Left ventricle myocardium superior (tissue), 1 donor: ENCODE measurements at places on chromosomes 2 and 18. TPM values are rescaled to one million over a fixed set of nuclear protein-coding genes. Genes with fewer than 3 reads are reported as not detected.

DNA sequence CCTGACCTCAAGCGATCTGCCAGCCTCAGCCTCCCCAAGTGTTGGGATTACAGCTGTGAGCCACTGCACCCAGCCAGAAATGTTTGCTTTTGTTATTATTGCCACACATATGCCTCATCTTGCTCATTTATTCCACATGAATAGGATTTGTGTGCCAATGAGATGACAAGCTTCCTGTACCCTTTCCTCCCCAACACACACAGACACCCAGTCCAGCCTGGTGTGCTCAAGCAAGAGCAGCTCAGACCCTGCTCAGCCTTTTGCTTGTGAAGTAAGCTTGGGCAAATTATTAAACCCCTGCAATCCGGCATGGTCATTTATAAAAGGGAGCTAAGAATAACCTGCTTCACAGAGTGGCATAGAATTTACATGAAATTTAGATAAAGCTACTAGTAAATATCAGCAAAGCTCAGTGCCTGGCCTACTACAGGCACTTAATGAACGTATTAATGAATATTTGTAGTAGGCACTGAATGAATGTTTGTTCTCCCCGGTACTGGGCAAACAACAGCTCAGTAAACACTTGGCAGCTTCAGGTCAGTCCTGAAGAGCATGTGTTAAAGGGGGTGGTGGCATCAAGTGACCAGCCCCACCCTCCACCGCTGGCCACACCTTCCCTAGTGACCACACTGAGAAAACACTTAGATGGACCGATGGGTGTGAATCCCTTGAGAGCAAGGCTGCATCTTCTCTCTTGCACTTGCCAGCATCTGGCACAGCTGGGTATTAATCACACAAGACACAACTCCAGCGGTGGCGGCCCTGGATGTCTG lies 280.2 kb downstream of the SRBD1 start:
- no peak for DNase-seq

- no peak for DNase-seq
Measured at GRCh38 chr18:14189858-14190257, 57.6 kb upstream of the ZNF519 start.

- no peak for DNase-seq
Measured at GRCh38 chr2:55155206-55155605, 76.9 kb downstream of the CLHC1 start.

DNA sequence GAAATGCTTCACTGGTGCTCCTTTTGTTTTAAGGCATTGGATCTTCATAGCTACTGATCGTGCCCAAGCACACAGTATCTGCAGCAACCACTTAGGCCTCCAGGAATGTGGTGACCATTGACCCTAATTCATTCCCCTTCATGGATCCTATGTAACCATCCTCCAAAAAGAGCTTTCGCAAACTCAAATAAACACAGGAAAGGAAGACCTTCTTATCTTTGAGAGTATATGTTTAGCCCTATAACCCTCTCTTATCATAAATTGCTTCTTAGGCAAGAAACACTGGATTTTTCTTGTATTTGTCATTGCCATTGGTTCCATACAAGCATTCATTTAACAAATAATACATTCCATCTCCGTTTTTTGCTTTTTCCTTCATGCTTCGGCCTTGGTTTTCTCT lies 4.1 kb upstream of the TTR start:
- no peak for DNase-seq

- DNase-seq = no peak
Measured at GRCh38 chr18:56841836-56842235, 190.7 kb downstream of the WDR7 start.

DNA sequence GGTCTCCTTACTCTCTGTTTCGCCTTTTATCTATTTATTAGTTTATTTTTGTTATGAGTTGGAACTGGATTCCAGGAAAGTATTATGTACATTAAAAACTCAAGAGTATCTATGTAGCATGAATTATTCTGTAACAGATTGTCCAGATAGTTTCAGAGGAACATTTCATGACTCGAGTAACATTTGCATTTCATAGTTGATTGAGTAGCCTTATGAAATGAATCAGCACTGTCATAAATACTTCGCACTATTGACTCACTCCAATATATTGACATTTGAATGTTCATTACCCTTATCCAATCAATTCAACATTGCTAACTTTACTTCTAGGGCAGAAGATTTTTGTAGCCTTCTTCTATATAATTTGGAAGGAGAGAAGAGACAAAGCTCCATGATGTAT lies 11.3 kb upstream of the VRK2 start:
- DNase-seq = no peak

- no peak for DNase-seq
Measured at GRCh38 chr2:5497874-5498273, 194.3 kb upstream of the SOX11 start.

GRCh38 chr2:73981081-73982001 lies 3.4 kb upstream of the TET3 start:
- DNase-seq = peak; percentile 68

Gene FZD7
- 24.6 TPM for total RNA-seq

DNA sequence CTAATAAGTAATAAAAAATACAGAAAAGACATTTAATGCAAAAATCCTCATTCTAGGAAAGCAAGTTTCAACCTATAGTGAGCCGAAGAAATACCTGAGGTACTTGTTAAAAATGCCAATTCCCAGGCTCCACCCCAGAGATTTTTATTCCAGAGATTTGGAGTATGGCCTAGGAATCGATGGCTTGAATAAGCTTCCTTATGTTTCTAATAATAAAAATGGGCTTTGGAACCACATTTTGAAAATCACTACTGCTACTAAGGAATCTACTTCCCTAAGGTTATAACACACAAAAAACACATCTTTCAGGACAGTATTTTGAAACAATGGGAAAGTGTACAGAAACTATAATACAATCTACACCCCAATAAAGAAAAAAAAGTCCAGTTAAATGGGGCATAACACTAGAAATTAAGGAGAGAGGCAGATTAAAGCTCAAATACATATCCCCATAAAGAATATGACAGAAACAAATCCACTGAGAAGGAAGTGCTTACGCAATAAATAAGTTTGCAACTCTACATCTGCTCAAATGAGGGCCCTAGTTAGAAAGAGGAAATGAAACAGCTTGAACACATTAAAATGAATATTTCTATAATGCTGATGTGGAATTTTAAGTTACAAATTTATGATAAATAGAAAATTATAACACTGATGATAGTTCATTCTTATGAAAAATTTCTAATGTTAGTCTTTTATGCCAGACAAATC lies 103.7 kb downstream of the EPB41L3 start:
- DNase-seq = no peak
